Fibroblast of skin of right quadriceps (primary cell): ENCODE measurements at places on chromosomes 5 and 9.

GRCh38 chr5:169009123-169009522 lies 291.8 kb downstream of the SLIT3 start:
- DNase-seq: peak; percentile 23

DNA sequence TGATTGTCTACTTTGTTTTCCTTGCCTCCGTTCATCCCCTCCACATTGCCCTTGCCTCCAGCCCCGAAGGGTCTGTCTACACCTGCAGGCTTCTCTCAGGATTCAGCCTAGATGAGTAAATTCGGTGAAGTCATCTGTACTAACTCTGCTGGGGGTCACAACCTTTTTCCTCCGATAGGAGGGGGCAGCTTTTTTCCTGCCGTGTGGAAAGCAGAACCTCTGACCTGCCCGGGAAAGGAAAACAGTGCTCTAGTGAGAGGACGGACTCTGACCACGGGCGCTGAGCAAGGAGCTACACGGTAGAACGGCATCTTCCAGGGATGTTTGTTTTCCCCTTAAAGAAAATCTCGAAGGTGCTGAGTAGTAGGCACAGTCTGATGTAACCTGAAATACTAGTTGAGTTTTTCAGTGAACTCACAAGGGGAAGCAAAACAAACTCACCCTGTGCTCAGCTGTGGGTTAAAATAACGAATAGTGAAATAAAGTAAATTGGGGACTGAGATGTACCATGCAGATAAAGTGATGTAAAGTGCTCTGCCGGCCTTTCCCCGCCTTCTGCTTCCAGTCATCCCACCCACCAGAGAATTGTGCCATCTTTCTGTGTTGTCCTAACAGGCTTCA lies 281.8 kb downstream of the AOPEP start:
- DNase-seq: peak; percentile 17

- DNase-seq: no peak
Measured at GRCh38 chr9:93456022-93456421, 2.6 kb upstream of the FAM120AOS start.

GRCh38 chr5:131005963-131006684 lies 158.9 kb downstream of the HINT1 start:
- peak; percentile 38 for DNase-seq

- DNase-seq: no peak
Measured at GRCh38 chr9:85016384-85017006, 347.0 kb downstream of the NTRK2 start.

DNA sequence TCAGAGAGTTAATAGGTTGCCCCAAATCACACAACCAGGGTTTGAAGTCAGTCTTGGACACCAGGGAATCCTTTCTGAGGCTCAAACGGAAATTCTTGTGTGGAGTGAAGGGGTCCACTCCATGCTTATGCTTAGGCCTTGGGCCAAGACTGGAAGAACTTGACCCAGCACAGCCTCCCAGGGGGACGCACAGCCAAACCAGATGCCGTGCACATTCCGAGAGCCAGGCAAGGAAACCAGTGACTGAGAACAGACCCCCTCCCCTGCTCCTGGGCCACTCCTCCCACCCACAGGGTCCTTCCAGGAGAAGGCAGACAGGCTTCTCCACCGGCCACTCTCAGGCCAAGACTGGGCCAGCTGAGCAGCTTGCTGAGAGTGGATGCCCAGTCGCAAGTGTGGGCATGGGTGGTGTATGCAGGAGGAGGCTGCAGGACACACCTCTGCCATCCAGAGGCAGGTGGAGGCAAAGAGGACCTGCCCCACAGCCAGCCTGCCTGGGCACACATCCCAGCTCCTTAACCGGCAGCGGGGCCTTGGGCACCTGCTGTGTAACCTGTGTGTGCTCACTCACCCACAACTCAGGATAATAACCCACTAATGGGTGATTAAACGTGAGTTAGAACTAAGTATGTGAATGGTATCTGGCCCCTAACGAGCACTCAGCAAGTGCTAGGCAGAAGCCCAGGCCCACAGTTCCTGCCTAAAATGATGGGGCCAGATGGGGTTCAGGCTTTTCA lies 38.0 kb downstream of the NIPAL4 start:
- DNase-seq: no peak

DNA sequence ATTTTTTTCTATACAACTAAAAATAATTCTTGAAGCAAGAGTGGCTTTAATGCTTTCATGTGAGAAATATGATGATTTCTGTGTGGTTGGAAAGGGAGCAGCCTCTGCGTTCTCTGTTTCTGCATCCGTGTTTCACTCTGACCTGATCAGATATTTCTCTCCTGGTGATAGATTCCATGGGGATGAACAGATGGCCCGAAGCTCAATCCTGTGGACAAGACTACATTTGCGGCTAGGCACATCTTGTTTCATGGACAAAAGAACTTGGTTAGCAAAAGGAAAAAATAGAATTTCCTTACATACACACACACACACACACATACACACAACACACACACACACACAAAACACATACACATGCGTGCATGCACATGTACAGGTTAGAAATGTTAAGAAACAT lies 218.2 kb upstream of the ADAMTS16 start:
- no peak for DNase-seq

GRCh38 chr9:70933321-70933720 lies 188.1 kb downstream of the TRPM3 start:
- DNase-seq: peak; percentile 70

DNA sequence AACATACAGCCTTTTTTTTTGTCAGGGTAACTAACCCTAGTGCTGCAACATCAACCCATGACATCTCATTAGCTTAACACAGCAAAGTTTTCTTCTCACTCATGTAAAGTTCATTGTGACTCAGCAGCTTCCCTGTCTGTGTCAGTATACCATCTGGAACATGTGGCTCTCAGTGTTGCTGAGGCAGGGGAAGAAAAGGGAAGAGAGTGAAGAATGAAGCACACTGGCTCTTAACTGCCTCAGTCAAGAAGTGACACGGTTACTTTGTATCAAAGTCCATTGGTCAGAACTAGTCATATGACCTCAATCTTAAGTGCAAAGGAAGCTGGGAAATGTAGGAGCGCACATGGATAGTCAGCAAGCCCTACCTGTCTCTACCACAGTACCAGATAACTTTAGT lies 185.0 kb upstream of the ELL2 start:
- DNase-seq: peak; percentile 87

DNA sequence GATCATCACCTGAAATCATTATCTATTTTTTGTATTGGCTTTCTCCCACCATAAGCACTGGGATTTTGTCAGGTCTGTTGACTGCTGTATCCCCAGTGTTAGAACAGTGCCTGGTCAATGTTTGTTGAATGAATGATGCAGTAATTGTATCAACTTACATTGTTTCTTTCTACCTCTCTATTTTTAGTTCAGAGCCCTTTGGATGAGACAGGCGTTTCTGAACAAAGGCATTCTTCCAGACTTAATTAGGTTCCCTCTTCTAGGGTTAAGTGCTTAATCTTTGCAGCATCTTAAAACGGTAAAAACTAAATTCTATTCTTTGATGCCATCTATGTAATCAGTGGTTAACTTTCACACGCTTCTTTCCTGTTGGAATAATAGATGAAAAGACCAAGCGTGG lies 26.3 kb downstream of the SLC44A1 start:
- no peak for DNase-seq

- no peak for DNase-seq
Measured at GRCh38 chr5:100303216-100303615, 232.0 kb upstream of the FAM174A start.

GRCh38 chr5:74040065-74040551 lies 414.1 kb downstream of the ARHGEF28 start:
- peak; percentile 91 for DNase-seq

DNA sequence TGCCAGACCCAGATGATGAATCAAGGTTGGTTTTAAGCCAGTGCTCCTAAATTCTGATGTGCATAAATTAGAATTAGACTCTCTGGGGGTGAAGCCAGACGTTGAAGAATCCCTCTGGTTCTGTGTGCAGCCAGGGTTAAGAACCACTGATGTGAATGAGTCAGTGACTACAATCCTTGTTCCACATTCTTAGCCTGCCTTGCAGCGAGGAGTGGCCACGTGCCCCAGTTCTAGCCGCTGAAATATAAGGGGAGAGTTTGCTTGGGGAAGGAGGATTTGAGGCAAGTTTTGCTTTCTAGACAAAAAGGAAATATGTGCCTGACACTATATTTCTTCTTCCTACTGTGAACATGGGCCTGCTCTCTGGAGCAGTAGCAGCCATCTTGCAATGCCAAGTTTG lies 34.2 kb upstream of the MSH3 start:
- DNase-seq: peak; percentile 9

- DNase-seq: no peak
Measured at GRCh38 chr5:61796773-61797172, 464.7 kb downstream of the ZSWIM6 start.

DNA sequence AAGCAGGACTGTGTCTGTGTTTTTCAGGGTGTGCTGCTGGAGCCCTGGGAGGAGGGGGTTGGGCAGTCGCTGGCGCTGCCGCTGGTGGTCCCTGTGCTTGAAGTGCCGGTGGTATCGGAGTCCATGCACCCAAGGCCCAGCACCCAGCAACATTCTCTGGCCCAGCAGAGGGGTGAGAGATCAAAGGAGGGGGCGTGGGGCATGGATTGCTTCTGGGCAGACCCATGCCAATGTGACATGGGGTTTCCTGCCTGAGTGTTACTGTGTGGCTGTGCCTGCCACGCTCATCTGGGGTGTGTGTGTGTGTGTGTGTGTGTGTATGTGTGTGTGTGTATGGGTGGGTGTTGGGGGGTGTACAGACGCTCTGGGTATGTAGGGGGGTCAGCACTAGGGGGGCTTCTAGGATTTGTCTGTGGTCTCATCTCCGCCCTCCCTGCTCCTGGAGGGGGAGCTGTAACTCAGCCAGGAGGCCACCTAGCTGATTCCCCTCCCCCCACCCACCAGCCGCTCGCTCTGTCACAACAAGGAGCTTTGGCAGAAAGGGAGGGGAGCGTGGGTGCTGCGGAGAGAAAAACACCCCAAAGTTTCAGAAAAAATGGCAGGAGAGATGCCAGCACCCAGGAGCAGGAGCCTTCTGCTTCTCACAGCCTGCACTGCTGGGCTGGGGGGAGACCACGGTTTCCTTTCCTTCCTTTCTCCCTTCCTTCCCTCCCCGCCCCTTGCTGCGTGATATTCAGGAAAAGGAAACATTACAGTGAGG lies 35.9 kb upstream of the HSPA9 start:
- DNase-seq: no peak

DNA sequence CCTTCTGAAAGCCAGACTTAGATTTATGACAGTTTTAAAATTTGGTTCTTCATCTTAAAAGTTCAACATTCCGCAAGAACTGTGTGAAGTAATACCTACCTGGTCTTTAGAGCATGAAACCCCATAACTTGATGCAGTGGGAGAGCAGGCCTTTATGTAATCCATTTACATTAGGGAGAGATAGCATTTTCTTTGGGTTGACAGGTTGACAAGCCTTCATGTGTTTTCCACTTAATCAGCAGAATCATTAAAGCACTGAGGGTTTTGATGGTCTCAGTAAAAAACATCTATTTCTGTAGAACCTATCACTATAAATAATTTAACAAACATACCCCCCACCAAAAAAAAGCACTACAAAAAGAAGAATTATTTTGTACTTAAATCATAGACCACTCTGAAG lies 121.6 kb upstream of the KIF2A start:
- no peak for DNase-seq

DNA sequence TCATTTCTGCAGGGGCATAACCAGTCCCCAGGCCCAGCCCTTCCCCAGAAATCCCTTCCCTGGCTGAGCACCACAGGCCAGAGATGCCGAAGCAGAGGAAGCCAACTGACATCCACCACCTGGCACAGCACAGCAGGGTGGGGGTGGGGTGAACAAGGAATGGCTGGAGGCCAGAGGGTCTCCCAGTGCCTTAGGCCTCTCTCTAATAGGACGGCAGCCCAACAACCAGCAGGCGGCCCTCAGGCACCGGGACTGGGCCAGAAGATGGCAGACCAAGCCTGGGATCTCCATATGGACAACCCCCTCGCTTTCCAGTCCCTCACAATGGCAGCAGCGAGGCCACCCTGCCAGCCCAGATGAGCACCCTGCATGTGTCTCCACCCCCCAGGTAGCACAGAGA lies 13.2 kb downstream of the PDLIM4 start:
- DNase-seq: no peak
